Pancreas (tissue), 10 donors: ENCODE measurements at places on chromosomes 5 and 9. TPM values are rescaled to one million over a fixed set of nuclear protein-coding genes. Genes with fewer than 3 reads are reported as not detected.

The TMEFF1 gene
- total RNA-seq, result 0.28 TPM

The PPP1R26 gene
- 12.6 TPM for total RNA-seq

The ARHGEF39 gene
- 1.1 TPM for total RNA-seq

The IFNA6 gene
- total RNA-seq, result not detected

The CDH10 gene
- total RNA-seq, result 0.61 TPM

The PPP3R2 gene
- not detected for total RNA-seq

The DMXL1 gene
- total RNA-seq, result 27.4 TPM

- no peaks in the 10 kb centered on the region for H3K36me3 ChIP-seq
- no peak for DNase-seq
- H3K27me3 ChIP-seq, result no peaks in the 10 kb centered on the region
These were observed 354.8 kb downstream of the TMEM232 start for GRCh38 chr5:110371725-110372041.

GRCh38 chr5:79070350-79070667, 742 bp downstream of the BHMT2 start:
- no peaks in the 10 kb centered on the region for H3K27me3 ChIP-seq
- H3K4me1 ChIP-seq, result no peaks in the 10 kb centered on the region
- no peak overlapping the region for H3K27ac ChIP-seq
- H3K36me3 ChIP-seq, result no peaks in the 10 kb centered on the region
- no peak for DNase-seq

DNA sequence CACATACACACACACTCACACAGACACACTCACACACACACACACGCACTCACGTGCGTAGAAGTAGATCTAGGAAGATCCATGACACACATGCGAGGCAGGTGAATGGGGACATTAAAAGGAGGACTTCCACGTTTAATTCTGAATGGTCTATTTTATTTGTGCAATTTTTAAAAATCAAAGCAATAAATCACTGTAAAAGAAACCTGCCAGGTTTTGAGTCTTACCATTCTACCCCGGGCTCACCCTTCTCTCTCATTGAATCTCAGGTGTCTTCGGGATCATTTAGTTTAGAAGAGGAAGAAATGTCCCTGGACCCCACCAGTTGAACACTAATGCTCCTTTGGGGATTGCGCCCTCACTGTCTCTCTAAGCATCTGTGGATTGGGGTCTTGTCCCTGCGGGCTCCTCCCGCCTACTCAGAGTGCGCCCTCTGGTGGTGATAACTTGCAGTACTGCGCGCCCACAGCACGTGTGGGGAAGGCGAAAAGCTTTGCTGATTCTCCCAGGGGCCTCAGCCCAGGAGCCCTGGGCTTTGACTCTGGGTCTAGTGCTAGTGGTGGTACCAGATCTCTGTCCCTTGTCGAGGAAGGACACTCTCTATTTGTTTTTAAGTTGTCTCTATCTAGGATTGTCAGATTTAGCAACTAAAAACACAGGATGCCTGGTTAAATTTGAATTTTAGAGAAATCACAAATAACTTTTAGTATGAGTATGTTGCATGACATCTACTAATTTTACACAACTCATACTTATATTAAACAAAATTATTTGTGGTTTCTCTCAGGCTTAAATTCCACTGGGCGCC, 34.8 kb downstream of the BOD1 start:
- H3K4me3 ChIP-seq, result no peak overlapping the region
- no peaks in the 10 kb centered on the region for H3K27me3 ChIP-seq
- no peaks in the 10 kb centered on the region for H3K4me1 ChIP-seq
- H3K27ac ChIP-seq, result no peak overlapping the region
- no peak for DNase-seq
- no peaks in the 10 kb centered on the region for H3K36me3 ChIP-seq

GRCh38 chr5:40652441-40653220, 27.1 kb upstream of the PTGER4 start:
- no peak overlapping the region for H3K27ac ChIP-seq
- H3K36me3 ChIP-seq, result no peaks in the 10 kb centered on the region
- H3K4me3 ChIP-seq, result no peak overlapping the region
- no peaks in the 10 kb centered on the region for H3K27me3 ChIP-seq
- no peaks in the 10 kb centered on the region for H3K4me1 ChIP-seq
- DNase-seq, result no peak

GRCh38 chr9:137688725-137689124, 69.9 kb downstream of the EHMT1 start:
- peaks cover 4% of the 10 kb centered on the region for H3K4me1 ChIP-seq
- no peaks in the 10 kb centered on the region for H3K27me3 ChIP-seq

DNA sequence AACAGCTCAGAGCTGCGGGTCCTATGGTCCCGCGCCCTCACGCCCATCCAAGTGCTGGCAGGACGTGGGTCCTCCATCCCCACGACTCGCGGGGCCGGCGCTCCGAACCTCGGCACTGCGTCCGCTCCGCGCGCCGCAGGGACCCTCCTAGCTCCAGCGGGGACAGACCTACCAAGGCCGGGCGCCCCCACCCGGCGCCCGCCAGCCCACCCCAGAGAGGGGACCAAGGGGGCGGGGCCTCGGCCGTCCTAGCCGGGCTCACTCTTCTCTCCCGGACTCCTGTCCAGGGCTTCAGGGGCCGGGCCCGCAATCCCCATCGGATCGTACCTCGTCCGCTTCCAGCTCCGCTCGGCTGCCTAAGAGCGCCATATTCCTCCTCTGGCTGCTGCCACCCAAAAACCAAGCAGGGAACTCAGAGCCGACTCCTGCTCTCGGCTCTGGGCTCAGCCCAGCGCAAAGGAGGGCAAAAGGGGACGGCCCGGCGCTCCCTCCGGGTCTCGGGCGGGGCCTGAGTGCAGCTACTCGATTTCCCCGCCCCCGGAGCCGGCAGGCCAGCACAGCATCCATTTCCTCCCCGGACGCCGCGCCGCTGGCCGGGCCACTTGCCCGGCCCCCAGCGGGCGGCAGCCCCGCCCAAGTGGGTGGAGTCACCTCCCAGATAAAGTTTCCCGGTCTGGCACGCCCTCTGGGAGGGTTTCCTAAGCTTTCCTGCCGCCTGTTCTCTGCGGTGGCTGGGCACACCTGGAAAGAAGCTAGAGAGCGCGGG, at the start of gene TTC39B:
TSS of gene TTC39B (minus strand) at position 460 of the 766 bp plus-strand sequence. CDS start at position 369, 91 bp downstream.
- H3K27me3 ChIP-seq, result no peaks in the 10 kb centered on the region
- peak; percentile 94 for DNase-seq
- H3K4me1 ChIP-seq, result peaks cover 4% of the 10 kb centered on the region
- H3K27ac ChIP-seq, result peak within 1 kb of the TSS; percentile 76
- no peaks in the 10 kb centered on the region for H3K36me3 ChIP-seq

- no peak overlapping the region for H3K4me3 ChIP-seq
- H3K27ac ChIP-seq, result no peak overlapping the region
- H3K4me1 ChIP-seq, result no peaks in the 10 kb centered on the region
- peaks cover 3% of the 10 kb centered on the region for H3K27me3 ChIP-seq
- no peaks in the 10 kb centered on the region for H3K36me3 ChIP-seq
These were observed 4.1 kb upstream of the LHX6 start for GRCh38 chr9:122232796-122233306.

DNA sequence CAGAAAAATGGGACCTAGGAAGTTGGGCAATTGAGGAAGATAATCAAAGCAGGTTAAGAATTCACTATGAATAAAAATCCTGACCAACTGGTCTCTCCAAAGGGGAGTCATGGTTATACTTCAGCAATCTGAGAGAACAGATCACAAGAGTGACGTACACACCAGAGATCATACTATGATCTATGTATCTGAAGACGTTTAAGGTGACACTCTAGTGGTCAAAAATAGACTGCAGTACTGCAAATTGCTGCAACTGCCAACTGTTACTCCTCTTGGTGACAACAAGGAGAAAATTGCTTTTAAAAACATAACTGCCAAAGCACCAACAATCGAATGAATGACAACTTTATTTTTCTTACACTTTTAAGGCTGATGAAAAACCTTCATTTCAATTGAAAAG, 4.9 kb downstream of the AK6 start:
- peaks cover 6% of the 10 kb centered on the region for H3K4me1 ChIP-seq
- H3K27me3 ChIP-seq, result no peaks in the 10 kb centered on the region
- H3K27ac ChIP-seq, result no peak overlapping the region
- peaks cover 9% of the 10 kb centered on the region for H3K36me3 ChIP-seq
- DNase-seq, result no peak

- H3K36me3 ChIP-seq, result no peaks in the 10 kb centered on the region
- no peak overlapping the region for H3K27ac ChIP-seq
- H3K4me3 ChIP-seq, result no peak overlapping the region
- H3K4me1 ChIP-seq, result no peaks in the 10 kb centered on the region
- H3K27me3 ChIP-seq, result no peaks in the 10 kb centered on the region
These were observed 8.4 kb downstream of the SPEF2 start for GRCh38 chr5:35626108-35626507.

DNA sequence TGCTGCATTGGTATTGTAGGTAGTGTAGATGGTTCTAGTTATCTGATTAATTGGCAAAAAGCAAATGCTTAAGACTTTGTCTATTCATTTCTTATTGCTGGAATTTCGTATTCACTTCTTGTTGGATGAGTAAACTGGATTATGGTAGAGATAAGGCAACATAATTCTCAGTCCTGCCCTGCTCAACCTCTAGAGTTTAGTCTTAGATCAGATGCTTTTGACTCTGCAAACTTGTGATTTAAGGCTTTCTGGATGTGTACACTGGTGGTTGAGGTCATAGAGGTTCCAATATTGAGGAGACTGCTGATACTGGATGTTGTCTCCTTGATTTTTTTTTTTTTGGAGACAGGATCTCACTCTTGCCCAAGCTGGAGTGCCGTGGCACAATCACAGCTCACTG, 35.0 kb downstream of the KIF2A start:
- H3K27ac ChIP-seq, result no peak overlapping the region
- H3K4me1 ChIP-seq, result no peaks in the 10 kb centered on the region
- H3K27me3 ChIP-seq, result no peaks in the 10 kb centered on the region
- H3K4me3 ChIP-seq, result no peak overlapping the region
- no peak for DNase-seq
- no peaks in the 10 kb centered on the region for H3K36me3 ChIP-seq

- H3K27ac ChIP-seq, result no peak overlapping the region
- no peaks in the 10 kb centered on the region for H3K36me3 ChIP-seq
- no peak overlapping the region for H3K4me3 ChIP-seq
- DNase-seq, result peak; percentile 21
- H3K27me3 ChIP-seq, result no peaks in the 10 kb centered on the region
These were observed 38.7 kb upstream of the SH3PXD2B start for GRCh38 chr5:172493002-172493401.

DNA sequence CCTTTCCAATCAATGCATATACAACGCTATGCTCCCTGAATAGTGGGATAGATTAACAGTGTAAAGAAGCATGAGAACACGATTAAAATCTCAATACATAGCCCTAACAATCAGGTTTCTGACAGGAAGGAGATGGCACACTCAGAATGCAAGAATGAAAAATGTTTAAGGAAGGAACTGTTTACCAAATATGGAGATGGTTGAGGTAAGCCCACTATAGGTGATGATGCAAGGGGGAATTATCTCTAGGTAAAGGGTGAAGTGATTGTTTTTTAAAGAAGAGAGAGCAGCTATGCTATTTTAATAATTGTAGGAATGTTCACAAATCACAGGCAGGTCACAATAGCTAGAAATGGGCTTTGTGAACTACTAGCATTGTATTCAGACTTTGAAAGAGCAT, 302.4 kb downstream of the CHSY3 start:
- H3K4me1 ChIP-seq, result no peaks in the 10 kb centered on the region
- no peaks in the 10 kb centered on the region for H3K27me3 ChIP-seq
- no peak overlapping the region for H3K27ac ChIP-seq
- no peak overlapping the region for H3K4me3 ChIP-seq

DNA sequence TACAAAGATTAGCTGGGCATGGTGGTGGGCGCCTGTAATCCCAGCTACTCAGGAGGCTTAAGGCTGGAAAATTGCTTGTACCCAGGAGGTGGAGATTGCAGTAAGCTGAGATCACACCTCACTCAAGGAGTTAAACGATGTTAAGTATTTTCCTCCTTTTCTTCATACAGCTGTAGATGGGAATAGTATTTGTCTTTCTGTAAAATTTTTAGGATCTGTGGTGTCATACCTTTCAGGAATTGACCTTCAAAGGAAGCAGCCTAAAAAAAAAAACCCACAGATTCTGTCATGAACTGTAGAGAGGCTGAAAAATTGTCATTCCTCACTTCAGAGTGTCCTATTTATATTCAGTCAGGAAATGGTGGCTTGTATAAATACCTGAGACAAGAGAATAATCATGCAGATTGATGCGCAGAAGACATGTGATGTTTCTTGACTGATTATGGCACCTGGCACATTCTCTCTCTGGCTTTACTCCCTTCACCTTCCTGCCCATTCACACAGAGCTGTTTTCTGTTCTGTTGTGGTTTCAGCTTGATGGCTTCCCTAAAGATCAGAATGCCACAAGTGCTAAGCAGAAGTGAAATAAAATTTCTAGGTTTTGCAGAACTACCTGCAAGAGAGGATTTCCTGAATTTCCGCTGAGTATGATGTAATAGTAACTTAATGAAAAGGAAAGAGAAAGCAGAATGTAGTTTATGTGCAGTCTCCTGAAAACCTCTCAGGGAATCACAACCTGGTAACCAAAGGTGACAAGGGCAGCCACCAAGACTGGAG, 3.8 kb downstream of the IFNA1 start:
- H3K4me1 ChIP-seq, result no peaks in the 10 kb centered on the region
- no peaks in the 10 kb centered on the region for H3K27me3 ChIP-seq
- no peak for DNase-seq
- no peak overlapping the region for H3K27ac ChIP-seq
- no peaks in the 10 kb centered on the region for H3K36me3 ChIP-seq
- H3K4me3 ChIP-seq, result no peak overlapping the region

DNA sequence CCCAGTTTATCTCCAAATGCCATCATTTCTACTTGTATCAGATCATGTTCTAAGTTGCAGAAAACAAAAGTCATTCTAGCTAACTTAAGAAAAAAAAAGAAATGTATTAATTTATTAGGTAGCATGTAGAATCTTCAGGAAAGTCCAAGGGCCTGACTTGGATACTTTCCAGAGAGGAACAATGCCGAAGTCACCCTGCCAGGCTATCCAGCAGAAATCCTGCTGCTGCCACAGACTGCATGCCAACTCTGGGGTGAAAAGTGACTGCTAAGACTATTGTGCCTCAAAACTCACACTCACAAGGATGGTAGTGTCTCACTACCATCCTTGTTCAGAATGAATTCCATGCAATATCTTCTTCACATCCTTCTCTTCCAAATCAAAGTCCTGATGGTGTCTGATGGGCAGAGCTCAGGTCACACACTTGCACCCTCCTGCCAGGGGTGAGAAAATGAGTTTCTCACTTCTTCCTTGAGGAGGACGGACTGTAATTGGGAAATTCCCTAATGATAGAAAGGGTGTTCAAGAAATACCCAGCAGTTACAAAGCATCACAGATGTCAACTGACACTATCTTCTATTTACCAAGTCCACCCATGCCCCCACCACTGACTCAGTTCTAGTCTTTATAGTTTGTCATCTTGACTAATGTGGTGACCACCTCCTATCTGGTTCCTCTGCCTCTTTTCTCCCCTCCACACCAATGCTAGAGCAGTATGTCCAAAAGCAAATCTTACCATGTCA, 279.4 kb downstream of the CWC27 start:
- no peak overlapping the region for H3K4me3 ChIP-seq
- H3K36me3 ChIP-seq, result no peaks in the 10 kb centered on the region
- H3K4me1 ChIP-seq, result no peaks in the 10 kb centered on the region
- DNase-seq, result no peak
- H3K27me3 ChIP-seq, result no peaks in the 10 kb centered on the region

GRCh38 chr9:137174722-137175293, 3.0 kb upstream of the TMEM210 start:
- peaks cover 3% of the 10 kb centered on the region for H3K4me1 ChIP-seq
- DNase-seq, result no peak
- peaks cover 2% of the 10 kb centered on the region for H3K36me3 ChIP-seq
- H3K27ac ChIP-seq, result no peak overlapping the region
- H3K4me3 ChIP-seq, result no peak overlapping the region
- H3K27me3 ChIP-seq, result no peaks in the 10 kb centered on the region
